ENCODE measurements at places on chromosomes 2 and 18.

DNA sequence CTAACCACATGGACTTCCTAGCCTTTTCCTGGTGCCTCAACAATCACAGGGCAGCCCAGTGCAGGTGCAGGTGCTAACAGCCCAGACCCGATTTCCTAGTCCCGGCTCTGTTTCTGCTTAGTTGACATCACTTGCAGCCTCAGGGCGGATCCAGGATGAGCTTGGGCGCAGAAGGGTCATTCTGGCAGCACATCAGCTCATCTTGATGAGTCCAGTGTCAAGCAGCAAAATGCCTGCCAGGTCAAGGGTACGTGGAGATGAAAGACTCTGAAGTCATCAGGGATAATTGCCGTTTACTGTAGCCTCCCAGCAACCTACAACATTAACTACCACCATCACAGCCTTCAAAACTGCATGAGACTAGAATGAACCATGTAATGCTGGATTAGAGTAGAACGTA, 39.4 kb upstream of the EFHD1 start:
- no peak for DNase-seq

DNA sequence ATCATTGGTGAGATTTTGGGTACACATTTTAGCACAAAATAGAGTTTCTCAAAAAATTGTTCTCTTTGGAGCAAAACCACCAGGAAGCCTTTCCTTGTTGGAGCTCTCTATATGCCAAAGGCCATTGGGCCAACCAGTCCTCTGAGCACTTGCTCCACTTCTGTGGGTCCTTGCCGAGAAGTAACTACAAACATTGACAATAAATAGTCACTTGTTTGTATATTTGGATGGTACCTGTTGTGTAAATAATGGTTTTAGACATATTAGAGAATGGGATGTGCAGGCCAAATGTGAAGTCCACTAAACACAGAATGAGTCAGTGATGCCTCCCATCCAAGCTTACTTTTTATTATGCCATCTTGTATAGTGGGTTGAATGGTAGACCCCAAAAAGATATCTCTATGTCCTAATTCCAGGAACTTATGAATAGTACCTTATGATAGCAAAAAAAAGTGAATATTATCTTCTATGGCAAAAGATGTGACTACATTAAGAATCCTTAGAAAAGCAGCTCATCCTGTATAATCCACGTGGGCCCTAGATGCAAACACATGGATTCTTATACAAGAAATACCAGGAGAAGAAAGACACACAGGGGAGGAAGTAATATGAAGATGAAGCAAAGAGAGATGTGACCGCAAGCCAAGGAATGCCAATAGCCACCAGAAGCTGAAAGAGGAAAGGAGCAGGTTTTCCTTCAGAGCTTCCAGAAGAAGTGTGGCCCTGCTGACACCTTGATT, 24.6 kb downstream of the SRD5A2 start:
- DNase-seq = no peak

GRCh38 chr2:179558010-179558934, 293.6 kb upstream of the SESTD1 start:
- DNase-seq = no peak

GRCh38 chr2:9552219-9553178, 3.1 kb downstream of the ADAM17 start:
- DNase-seq = no peak

DNA sequence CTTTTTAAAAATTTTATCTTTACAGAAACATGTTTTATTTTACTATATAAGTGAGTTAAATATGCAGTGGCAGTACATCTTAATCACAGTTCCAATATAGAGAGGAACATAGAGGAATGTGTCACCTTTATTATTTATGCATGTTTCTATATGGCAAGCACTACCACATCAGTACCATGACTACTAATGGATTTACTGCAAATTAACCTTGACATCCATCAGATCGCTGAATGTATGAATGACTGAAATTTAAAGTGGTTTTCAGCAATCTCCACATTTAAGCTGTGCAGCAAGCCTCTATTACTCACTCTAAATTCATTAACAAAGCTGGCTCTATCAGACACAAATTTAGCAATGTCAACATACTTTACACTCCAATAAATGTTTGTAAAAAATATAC, 790.6 kb downstream of the NRXN1 start:
- no peak for DNase-seq

GRCh38 chr2:216557413-216557812, 58.8 kb downstream of the RPL37A start:
- no peak for DNase-seq

- no peak for DNase-seq
These were observed 42.7 kb upstream of the RPL31 start for GRCh38 chr2:100959225-100959880.

All from CD4-positive, CD25-positive, alpha-beta regulatory T cell (primary cell).